H9 (cell line): ENCODE measurements at places on chromosomes 3 and 15. TPM values are rescaled to one million over a fixed set of nuclear protein-coding genes. Genes with fewer than 3 reads are reported as not detected.

CX3CR1 gene
- 0.09 TPM in 1 of 2 replicates, not detected in the other for total RNA-seq

- no peaks in the 10 kb centered on the region; the same call in 2 of the 3 replicates for H3K36me3 ChIP-seq
- H3K4me3 ChIP-seq = no peak overlapping the region
- no peaks in the 10 kb centered on the region for H3K4me1 ChIP-seq
- H3K27ac ChIP-seq = no peak overlapping the region
- no peaks in the 10 kb centered on the region for H3K27me3 ChIP-seq
Observed at GRCh38 chr15:78989701-78990240, 44.9 kb upstream of the CTSH start.

DNA sequence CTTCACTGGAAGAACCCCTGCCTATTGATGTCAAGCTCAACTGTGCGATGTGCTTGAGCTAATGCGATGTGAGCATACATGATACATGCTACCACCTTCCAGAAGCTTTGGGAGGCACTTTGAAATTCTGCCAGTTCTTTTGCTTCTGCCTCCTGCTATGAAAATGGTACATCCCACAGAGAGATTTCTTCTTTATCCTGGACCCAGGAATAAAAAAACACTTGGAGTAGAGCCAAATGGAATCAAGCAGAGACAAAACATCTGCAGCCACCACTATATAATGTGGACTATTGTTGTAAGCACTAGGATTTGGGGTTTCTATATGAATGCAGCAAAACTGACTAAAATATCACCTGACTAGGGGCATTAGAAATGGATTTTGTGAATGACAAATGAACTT, 119.9 kb upstream of the GAP43 start:
- H3K36me3 ChIP-seq = peaks cover 14% of the 10 kb centered on the region
- no peak overlapping the region for H3K27ac ChIP-seq
- no peak overlapping the region for H3K4me3 ChIP-seq
- no peaks in the 10 kb centered on the region for H3K27me3 ChIP-seq
- DNase-seq = no peak

- H3K27ac ChIP-seq = no peak overlapping the region
- peaks cover 2% of the 10 kb centered on the region; the same call in 1 of the 2 replicates for H3K4me1 ChIP-seq
- H3K36me3 ChIP-seq = no peaks in the 10 kb centered on the region
- DNase-seq = no peak
- no peaks in the 10 kb centered on the region for H3K27me3 ChIP-seq
Observed at GRCh38 chr3:45261333-45262110, 35.4 kb upstream of the TMEM158 start.

GRCh38 chr3:183266454-183266853, 13.4 kb downstream of the B3GNT5 start:
- no peak overlapping the region for H3K4me3 ChIP-seq
- H3K27me3 ChIP-seq = no peaks in the 10 kb centered on the region
- H3K4me1 ChIP-seq = peaks cover 23% of the 10 kb centered on the region; the same call in 1 of the 2 replicates
- no peak overlapping the region for H3K27ac ChIP-seq

DNA sequence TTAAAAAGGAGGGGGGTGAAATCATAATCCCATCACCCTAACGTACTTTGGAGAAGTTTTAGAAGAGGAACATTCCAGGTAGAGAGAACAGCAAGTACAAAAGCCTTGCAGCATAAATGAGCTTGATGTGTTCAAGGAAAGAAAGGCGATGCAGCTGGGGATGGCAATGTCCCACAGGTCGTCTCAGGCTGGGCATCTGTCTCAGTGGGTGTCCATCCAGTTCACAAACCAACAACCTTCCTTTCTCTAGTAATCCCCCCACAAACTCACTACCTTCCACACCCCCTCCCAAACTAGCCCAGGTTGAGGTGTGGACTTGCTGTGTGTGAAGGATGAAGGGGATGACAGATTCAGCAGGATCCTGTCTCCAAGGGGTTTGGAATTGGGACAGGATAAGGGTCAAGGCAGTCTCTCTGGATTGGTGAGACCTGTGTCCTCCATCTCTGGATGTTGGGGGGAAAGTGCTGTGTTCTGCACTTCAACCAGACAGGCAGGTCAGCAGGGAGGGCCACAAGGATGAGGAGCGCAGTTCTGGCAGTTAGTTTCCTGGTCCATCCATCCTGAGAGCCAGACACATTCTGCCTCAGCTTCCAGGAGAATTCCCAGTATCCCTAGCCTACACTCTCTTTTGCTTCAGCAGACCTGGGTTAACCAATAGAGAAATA, 1.7 kb upstream of the ESYT3 start:
- H3K4me3 ChIP-seq = no peak overlapping the region
- H3K36me3 ChIP-seq = peaks cover 10% of the 10 kb centered on the region; the same call in 1 of the 2 replicates
- no peak for DNase-seq
- peaks cover 8% of the 10 kb centered on the region; the same call in 1 of the 2 replicates for H3K27me3 ChIP-seq
- H3K4me1 ChIP-seq = no peaks in the 10 kb centered on the region
